ENCODE measurements at places on chromosomes 2 and 18.

DNA sequence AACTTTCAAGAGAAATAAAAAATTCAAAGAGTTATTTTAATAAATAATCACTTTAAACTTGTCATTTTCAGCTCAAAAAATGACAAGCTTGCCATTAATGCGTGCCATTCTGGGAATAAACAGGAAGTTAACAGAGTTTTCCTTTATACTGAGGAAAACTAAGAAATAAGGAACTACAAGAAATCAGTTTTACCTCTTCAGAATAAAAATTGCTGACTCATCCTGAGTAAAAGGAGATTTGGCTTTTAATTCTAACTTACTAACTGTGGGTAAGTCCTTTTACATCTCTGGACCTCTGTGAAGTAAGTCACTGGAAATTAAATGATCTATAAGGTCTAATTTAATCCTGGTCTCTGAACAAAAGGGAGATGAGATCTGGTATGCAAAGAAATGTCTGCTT is 16.1 kb downstream of the CEBPZ start:
- DNase-seq: no peak

GRCh38 chr2:237892984-237893595 is 33.7 kb downstream of the RAMP1 start:
- DNase-seq: no peak

DNA sequence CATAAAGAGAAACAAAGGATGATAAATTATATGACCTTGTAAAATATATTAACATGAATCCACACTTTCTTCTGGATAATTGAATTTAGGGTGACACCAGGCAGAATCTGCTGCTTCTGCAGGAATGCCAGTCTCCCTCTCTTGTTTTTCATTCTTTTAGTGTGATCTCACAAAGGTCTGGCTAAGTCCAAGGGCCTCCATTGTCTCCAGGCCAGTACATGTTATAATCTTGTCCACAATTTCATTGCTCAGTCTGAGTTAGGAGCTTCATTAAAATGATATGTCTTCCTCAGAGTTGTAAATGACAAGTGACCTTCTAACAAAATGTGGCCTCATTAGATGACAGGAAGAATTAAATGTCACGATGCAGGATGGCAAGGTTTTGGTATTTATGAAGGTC is 110.2 kb downstream of the APOB start:
- DNase-seq: no peak

GRCh38 chr18:33611525-33612135 is 33.6 kb downstream of the ASXL3 start:
- DNase-seq: no peak

GRCh38 chr2:136407117-136407951 is 289.4 kb upstream of the CXCR4 start:
- no peak for DNase-seq

DNA sequence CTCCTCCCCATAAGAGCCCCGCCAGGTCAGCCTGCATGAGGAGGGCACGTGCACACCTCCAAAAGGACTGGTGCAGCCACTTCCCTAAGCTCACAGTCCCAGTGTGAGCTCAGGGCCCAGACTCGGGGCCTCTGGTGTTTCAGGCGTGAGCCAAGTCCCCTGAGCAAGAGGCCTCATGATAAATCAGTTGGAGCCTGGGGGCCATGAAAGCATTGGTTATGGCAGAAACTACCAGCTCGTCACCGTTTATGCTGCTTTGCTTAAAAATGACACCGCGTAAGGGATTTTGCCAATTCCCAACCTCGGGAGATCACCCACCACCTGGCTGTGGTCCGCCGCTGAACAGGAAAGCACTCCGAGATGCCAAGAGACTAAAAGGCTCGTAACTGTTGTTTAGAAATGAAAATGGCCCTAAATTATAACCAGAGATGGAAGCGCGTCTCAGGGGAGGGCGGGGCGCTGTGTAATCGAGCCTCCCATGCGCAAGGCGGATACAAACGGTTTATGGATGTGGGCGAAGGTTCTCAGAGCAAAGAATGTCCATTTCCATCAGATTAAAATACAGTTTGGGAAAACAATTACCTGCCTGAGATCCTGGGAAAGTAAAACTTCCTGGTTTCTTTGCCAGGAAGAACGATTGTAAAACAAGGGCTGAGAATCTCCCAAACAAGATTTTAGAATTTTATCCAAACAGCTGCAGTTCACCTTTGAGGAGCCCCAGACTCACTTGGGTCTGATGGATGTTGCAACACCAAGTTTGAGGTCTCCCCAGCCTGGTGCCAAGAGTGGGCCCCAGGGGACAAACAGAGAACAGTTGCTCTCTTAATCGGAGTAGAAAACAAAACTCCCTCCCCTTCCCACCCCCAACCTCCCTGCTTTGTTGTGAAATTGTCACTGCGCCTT is 141.4 kb downstream of the BCL2 start:
- DNase-seq: no peak

- DNase-seq: no peak
Observed at GRCh38 chr2:222563936-222564335, 92.0 kb downstream of the FARSB start.

- no peak for DNase-seq
Observed at GRCh38 chr2:133080822-133081221, 410.8 kb upstream of the LYPD1 start.

- DNase-seq: no peak
Observed at GRCh38 chr2:48210189-48210588, 303.9 kb upstream of the FBXO11 start.

Measured in GDM1 (cell line).